Activated T-cell treated with anti-CD3 and anti-CD28 coated beads for 1 hour (primary cell): ENCODE measurements at places on chromosomes 11 and 22.

- DNase-seq: no peak
These were observed at the start of gene FGF19 for GRCh38 chr11:69703768-69704507. Gene FGF19 (minus strand): TSS chr11:69704022. CDS start chr11:69703876, 146 bp downstream.

GRCh38 chr11:76830639-76831327 is 29.9 kb upstream of the ACER3 start:
- no peak for DNase-seq

- no peak for DNase-seq
These were observed 1196.3 kb downstream of the BRD1 start for GRCh38 chr22:48631288-48631863.

DNA sequence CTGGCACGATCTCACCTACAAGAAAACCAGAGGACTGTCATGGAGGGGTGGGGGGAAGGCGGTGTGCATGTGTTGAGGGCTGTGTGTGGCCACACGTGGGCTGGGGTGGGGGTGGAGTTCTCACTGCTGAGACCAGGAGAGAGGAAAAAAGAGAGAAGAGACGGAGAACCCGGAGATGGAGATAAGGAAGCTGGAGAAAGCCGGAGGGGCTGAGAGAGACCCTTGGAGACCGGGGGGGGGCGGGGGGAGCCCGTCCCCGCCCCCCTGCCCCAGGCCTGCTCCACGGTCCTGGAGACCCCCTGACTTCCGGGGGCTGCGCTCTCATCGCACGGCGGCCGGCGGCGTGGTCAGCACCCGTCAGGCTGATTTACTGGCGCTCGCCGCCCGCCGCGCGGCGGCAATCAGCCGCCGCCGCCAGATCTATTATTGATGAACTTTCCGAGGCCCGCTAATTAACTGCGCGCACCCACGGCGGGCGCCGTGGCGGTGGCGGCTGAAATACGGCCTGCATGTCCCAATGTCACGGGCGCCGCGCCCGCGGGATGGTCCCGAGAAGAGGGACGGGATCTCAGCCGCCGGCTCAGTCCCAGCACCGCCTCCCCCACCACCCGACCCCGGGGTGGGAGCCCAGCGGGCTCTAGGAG is 187.4 kb downstream of the MN1 start:
- DNase-seq: no peak

DNA sequence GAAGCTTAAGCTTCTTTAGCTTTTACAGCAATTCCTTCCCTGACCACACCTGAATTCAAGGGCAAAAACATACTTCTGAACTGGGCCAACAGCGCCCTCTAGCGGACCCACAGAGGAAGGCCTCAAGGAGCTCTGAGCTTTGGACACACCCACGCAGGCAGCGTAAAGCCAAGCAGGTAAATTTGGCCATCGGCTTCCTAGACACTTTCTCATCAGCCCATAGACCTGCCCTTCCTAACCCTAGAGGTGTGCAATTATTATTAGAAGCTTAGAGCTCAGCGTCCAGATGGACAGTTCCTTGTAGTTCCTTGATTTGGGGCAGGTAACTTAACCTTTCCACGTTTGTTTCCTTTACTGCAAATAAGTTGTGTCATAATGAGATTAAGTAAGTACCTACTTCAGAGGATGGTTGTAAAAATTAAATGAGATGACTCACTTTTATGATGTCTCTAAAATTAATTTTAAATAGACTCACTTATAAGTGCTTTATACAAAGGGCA is 25.7 kb upstream of the HMGXB4 start:
- DNase-seq: peak; percentile 62

GRCh38 chr11:18974192-18974591 is 35.0 kb upstream of the MRGPRX1 start:
- DNase-seq: no peak

DNA sequence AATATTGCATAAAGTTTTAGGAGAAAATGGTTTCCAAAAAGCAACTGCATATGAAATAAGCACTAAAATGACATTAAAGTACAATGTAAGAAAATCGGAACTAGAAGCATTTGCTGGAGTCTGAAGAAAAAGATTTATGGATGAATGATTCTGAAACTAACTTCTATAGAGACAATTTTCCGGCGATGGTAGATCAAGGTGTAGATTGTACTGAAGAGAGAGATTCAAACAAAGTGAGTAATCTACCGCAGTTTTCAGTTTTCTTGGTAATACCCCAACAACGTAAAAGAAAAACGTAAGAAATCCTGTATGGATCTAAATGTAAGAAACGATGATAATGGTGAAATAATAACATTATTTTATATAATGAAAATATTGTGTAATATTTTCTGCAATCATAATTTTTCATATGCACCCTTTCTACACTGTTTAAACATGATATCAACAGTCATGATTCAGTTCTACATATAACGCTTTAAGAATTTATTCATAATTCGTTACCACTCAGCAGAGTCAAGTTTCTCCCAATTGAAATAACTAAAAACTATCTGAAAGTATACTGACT is 1.8 kb upstream of the CDPF1 start:
- DNase-seq: no peak

GRCh38 chr11:83410605-83411565 is 124.7 kb upstream of the CCDC90B start:
- DNase-seq: no peak

DNA sequence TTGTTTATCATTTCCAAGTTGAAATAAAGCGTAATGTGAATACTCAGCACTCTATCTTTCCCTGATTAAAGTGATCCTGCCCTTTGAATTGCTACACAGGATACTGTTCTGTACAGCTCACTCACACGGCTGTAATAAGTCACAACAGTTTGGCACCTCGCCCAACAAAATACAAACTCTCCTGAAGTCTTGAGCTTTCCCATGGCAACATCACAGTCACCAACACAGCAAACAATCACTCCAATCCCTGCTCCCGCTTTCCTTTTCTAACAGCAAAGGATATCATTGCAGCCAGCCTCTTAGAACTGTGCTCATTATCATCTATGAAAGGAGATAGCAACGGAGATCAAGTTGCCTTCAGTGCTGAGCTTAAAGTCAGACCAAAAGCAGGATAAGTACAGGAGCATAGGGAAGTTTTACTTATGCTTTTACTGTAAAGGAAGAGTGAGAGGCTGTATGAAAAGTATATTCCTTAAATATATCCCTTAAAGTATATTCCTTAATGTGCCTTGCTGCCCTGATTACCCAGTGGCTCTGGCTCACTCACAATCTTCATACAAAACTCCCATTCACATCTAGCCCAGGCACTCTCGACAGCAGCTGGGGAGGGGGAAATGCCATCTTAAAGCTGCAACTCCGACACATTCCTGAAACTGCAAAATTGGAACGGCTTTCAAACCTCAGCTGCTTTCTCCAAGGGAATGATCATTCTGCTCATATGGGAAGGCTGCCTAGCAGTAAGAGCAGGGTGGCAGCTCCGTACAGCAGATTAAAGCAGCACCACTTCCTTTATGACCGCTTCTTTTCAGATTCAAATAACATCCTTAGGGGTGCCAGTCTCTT is 35.8 kb downstream of the MAML2 start:
- DNase-seq: no peak

DNA sequence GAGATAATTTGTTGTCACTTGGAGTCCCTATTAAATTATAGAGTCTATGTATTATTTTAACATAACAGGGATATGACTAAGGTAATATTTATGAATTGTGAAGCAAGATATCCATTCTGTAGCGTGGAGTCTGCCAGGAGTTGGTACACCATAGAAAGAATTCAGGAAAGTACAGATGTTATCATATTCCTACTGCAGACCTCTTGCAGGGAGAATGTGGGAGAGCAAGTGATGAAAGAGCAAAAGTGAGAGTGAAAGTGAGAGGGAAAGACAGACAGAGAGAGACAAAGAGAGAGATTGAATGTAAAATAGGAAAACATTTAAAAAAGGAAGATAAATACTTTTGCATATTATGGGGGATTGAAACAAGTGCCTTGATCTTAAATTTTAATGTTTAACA is 468.8 kb downstream of the CNTN5 start:
- DNase-seq: no peak

DNA sequence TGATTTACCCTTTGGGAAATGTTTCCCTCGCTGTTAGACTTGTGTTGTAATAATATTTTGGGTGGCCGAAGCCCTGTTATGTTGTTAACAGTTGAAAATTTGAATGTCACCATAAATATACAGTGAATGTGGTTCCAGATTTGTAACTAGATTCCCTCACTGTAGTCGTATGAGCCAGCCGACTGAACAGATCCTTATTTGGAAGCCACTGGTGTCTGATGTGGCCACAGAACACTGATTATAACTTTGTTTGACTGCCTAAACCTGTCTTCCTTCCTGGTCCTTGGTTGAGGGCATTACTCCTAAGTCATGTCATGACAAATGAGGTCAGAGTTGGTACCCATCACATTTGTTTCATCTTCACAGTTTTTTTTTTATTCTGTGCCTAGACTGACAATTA is 45.4 kb downstream of the YAP1 start:
- no peak for DNase-seq
